ENCODE measurements at places on chromosomes 6 and 20.

DNA sequence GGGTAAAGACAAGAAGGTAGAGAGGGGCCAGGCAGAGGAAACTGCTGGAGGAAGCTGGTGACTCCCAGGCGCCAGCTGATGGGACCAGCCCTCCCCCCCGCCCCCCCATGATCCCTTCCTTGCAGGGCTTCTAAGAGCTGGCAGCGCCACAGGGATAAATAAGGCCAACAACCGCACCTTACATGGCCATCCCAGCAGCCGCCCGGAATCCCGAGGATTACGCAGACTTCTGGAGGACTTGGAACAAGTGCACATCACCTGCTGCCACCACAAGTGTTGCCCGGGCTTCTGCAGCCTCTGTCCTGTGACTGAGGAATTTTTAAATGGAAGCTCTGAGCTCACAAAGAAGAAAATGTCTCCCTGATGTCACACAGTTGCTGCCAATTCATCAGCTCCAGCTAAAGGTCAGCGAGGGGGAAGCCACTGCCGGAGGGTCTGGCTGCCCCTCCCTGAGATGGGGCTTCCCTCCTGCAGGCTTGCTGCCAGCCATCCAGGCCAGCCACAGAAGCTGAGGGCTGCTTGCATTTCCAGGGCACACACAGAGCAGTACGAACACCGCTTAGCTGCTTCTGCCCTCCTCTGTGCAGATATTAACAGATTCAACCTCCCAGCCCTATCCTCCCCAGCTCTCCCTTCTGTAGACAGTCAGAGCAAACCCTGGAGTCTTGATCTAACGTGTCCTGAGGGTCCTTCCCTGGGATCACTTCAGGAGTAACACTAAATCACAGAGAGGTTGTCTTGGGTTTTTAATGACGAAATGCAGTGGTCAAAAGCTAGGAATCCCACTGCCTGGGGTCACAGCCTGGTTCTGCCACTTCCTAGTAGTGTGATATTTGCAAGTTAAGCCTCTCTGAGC, 38.6 kb upstream of the PIM1 start:
- no peak for DNase-seq

GRCh38 chr6:141158740-141159139, 974.0 kb upstream of the GJE1 start:
- DNase-seq, result no peak

DNA sequence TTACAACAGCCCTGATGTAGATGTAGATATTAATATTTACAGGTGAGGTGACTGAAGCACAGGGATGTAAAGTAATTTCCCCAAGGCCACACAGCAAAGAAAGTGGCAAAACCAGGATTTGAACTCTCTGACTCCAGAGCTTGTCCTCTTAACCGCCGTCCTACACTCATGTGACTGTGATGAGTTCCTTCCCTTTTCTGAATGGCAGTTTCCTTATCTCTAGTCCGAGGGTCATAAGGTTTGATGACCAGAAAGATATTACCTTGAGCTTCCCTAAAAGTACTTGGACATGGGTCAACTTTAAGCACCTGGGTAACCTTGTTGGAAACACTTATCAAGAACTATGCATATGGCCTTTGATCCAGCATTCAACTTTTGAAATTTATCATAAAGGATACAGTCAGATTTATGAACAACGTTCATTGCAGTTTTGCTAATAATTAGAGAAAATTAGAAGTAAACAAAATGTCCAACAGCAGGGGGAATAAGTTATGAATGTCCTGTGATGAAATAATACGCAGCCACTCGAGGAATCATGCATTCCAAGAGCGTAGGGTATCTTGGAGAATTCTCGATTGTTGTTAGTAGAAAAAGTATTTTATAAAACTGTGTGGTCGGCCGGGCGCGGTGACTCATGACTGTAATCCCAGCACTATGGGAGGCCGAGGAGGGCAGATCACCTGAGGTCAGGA, 2.3 kb upstream of the TLDC2 start:
- no peak for DNase-seq

GRCh38 chr6:127554435-127555006, 22.5 kb upstream of the C6orf58 start:
- DNase-seq, result no peak

DNA sequence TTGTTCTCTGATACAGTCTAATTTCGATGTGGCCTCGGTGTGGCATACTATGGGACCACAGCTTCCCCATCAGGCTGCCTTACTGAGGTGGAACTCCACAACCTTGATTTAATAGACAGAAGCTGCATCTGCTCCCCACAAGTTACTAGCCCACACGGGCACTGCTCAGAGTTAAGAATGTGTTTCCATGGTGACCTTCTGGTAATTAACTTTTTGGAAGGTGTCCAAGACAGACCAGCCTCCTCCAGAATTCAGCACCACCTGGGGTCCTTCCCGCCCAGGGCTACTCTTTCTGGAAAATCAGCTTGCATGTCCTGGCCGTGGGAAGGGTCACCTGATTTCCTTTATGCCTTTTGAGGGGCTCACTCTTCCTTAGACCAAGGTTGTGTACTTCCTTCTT, 48.7 kb upstream of the CDH4 start:
- DNase-seq, result no peak

DNA sequence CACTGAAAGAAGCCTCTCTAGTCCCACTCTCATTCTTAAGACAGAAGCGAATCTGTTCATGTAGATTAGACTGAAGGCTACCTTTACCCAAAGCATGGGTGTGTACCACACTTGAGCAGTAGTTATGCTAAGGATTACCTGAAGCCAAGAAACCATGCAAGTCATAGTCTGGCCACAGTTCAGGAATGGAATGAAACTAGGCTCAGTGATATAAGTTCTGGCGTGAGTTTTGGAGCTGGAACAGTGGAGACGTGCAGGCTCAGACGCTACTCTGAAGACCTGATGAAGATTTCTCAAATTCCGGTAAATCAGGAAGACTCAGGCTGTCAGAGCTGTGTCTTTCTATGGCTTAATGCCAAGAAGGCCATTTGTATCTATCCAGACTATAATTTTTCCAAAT, 219.9 kb downstream of the HDGFL1 start:
- DNase-seq, result no peak

DNA sequence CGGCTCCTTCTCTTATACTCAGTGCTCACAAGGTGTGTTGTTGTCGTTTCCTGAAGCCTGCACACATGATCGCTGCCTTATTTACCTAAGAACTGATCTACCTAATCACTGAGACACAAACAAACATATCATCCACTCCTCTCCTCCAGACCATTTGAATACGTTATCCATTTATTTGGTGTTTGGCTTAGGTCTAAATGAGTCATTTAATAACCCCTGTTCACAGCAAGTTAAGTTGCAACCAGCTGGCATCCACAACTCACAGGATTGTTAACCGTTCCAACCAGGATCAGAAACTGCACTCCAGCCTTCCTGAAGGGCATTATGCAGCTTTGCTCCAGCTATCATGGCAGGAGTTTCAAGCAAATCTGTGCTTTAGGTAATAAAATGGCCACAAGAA, 511.1 kb upstream of the MAP3K7 start:
- DNase-seq, result no peak

Data from stimulated activated CD4-positive, alpha-beta T cell treated with anti-CD3 and anti-CD28 coated beads, Interleukin-4, amount 100 ng/mL, for 4 hours (primary cell).